H4 (cell line): ENCODE measurements at places on chromosomes 5 and 9.
A peak's percentile ranks its signal among the peaks of the same experiment; 100 is the strongest.

DNA sequence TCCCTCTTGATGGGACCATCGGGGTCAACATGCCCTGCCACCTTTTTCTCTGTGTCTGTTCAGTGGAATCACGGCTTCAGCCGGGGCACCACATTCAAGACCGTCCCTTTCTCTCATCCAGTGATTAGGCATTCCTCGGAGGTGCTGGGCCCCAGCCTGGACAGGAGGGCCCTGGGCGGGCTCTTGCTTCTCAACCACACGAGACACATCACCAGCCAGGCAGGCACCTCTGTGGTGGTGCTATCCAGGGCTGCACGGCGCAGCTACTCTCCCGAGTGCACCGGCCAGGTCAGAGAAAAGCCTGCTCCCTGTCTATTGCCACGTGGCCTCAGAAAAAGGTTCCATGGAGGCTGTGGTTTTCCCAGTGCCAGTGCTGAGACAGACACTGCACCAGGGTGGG is 255.2 kb upstream of the IRX1 start:
- DNase-seq, result no peak

DNA sequence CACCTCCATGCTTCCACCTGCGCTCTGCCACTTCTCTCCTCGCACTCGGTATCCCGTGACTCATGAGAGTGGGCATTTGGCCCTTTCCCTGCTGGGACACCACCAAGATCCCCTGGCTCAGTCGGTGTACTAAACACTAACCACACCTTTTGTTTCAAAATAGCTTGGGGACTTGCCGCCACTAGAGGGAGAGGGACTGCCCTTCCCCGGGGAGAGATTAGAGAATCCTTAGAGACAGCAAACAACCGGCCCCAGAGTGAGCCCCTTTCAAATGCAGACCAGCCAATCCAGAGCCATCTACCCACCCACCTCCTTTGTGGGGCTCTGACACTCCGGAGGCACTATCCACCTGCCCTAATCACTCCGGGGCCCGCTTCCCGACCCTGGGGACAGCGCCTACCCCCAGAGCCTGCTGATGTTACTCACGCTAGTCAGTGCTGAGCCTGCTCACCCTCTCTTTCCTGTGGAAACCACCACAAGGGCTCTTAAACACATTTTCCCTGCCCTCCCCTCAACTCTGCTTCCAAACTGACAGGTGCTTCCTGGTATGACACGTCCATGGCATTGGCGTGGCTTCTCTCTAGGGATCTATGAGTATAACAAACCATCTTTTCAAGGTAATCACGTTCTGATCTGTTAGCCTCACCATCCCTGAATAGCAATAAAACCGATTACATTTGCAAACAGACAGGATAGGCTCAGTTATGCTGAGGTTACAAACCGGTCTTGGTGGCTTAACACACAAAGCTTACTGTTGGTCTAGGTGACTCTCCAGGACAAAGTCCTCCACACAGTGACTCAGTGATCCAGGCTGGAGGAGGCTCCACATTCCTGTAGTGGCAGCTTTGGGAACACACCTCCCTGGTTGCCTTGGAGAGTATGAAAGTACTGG is 180.1 kb upstream of the MVB12B start:
- DNase-seq, result no peak

GRCh38 chr9:19404283-19405075 is 4.3 kb upstream of the ACER2 start:
- DNase-seq, result no peak

DNA sequence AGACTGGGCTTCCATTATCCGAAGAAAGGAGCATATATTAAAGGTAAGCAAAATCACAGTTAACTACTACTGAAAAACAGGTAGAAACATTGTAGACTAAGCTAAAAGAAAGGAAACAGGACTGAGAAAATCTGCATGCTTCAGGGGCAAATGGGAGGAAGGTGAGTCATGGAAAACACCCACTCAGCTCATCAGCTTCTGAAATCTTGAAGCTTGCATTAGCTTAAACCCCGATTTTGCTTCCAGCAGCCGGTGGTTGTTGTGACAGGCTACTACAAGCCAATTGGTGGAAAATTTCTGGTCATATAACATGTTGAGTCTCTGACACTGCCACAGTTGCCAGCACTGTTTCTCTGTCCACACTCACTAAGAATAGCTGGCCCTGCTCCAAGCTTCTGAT is 179.6 kb upstream of the PUM3 start:
- DNase-seq, result no peak

- no peak for DNase-seq
Observed at GRCh38 chr9:132384376-132384775, 22.3 kb downstream of the TTF1 start.

DNA sequence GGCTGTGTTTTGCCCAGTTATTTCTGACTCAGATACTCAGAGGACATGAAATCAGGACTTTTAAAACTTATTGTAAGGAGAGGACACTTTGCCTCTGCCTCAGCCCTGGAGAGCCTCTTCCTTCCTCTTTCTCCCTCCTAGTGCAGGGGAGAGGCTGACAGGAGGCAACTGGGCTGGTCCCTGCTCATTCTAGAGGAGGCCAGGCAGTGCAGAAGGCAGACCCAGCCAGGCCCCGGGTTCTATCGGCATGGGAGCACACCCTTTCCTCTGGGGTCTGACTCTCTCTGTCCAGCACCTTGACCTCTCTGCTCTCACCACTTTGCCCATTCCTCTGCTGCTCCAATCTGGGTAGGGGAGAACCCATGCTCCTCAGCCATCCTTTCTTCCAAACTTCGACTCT is 16.0 kb upstream of the SMIM32 start:
- no peak for DNase-seq

DNA sequence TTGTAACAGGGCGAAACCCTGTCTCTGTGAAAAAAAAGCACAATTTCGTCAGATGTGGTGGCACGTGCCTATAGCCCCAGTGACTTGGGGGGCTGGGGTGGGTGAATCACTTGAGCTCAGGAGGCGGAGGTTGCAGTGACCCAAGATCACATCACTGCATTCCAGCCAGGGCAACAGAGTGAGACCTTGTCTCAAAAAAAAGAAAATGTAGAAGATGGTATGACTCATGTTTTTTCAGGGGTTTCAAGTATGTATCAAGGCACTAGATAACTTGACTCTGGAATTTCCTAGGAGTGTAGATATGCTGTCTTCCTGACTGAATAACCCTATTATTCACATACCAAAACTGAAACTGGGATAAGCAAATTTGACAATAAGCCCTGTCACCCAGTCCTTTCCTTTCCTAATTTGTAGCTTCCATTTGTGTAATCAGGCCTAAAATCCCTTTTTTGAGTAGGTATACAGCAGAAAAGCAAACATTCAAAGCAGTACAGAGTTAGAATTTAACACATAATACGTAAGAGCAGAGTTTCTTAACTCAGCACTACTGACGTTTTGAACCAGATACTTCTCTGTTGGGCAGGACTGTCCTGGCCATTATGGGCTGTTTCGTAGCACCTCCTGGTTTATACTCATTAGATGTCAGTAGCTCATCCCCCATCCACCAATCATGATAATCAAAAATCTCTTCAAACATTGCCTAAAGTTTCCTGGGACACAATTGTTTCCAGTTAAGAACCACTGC is 17.3 kb upstream of the ANKRD18B start:
- DNase-seq, result peak; percentile 84

DNA sequence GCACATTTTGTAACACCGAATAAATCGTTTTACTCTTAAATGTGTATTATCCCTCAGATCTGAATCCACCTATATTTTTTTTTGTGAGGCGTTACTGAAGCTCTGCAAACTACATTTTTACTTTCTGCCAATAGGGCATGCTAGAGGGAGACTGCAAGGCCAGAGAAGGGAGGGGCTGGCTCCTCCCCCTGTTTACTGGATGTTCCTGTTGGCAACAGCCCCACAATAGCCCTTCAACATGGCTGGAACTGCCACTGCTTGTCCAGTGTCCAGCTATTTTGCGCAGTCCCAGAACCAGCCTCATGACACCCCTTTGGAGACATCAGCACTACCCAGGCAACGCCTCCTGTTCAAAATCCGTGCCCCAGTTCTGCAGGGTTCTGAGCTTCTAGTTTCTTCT is 85.4 kb upstream of the MIER3 start:
- DNase-seq, result peak; percentile 20

DNA sequence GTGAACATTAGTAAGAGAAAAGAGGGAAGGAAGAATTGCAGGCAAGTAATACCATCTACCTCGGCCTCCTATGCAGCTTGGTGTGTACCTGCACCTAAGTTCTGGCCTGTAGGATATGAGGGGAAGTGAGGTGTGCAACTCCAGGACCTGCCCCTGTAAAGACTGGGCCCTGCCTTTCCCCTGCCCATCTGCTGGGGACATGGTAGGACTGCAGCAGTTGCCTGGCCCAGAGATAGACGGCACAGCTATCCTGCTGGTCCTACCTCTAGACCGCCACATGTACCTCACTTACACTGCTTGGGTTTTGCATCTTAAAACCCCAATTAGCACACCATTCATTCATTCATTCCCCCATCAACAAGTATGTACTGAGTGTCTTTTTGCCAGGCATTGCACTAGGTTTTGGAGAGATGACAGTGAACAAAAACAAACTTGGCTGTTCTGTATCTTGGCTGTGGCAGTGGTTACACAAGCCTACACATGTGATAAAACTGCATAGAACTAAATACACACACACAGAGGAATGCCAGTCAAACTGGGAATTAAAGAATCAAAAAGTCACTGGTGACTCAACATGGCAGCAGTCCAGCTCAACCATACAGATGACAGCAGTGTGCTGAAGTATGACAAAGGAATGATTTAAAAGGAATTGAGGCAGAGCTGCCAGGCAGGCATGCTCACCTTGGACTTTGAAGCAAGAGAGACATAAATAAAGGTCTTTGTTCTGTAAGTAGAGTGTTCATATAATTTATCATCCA is 23.3 kb upstream of the MGAT1 start:
- DNase-seq, result peak; percentile 64

GRCh38 chr9:136625101-136626065 is 37.3 kb upstream of the EGFL7 start:
- no peak for DNase-seq

DNA sequence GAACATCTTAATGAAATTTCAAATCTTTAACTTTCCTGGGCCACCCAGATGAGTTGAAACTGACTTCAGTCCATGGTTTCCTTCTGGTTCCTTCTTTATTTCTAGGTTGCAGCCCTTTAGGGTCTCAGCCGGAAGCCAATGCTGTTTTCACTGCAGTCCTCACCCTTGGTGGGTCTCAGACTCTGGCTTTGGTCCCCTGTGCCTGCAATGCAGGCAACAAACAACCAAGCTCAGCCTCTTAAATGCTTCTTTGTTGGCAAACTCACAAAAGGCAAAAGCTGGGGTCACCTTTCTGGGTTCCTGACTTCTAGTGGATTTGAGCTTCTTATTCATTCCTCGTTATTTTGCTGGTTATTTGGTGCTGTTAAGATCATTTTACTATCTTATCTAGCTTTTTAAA is 19.3 kb upstream of the APC start:
- DNase-seq, result no peak

DNA sequence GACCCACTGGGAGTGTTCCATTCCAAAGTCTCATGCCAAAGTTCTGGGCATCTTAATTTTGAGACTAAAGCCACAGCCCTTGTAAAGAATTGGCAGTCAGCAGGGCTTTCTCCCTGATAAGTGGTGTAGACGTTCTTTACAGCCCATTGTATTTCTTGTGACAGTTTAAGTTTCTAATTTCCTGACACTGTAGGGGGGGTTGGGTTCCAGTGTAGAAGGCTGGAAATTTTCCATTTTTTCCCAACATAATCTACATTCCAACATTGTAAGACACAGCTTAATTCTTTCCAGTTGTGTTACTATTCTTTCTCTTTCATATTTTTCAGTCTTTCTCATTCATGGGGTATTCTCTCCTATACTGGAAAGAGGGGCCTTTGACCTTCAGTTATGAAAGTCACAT is 121.1 kb downstream of the FBXL7 start:
- no peak for DNase-seq

GRCh38 chr5:120479066-120479465 is 15.0 kb downstream of the PRR16 start:
- DNase-seq, result no peak

GRCh38 chr9:85615792-85616191 is 126.0 kb downstream of the AGTPBP1 start:
- DNase-seq, result no peak

- DNase-seq, result no peak
Observed at GRCh38 chr9:113653746-113654604, 190.4 kb downstream of the RGS3 start.

- no peak for DNase-seq
Observed at GRCh38 chr9:132769906-132770769, 99.9 kb downstream of the GTF3C4 start.

DNA sequence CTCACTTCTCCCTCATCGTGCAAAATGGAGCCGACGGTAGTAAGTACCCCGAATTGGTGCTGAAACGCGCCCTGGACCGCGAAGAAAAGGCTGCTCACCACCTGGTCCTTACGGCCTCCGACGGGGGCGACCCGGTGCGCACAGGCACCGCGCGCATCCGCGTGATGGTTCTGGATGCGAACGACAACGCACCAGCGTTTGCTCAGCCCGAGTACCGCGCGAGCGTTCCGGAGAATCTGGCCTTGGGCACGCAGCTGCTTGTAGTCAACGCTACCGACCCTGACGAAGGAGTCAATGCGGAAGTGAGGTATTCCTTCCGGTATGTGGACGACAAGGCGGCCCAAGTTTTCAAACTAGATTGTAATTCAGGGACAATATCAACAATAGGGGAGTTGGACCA is 979 bp downstream of the PCDHGA12 start:
- no peak for DNase-seq

GRCh38 chr5:31987985-31988710 is 186.0 kb downstream of the GOLPH3 start:
- DNase-seq, result peak; percentile 83

DNA sequence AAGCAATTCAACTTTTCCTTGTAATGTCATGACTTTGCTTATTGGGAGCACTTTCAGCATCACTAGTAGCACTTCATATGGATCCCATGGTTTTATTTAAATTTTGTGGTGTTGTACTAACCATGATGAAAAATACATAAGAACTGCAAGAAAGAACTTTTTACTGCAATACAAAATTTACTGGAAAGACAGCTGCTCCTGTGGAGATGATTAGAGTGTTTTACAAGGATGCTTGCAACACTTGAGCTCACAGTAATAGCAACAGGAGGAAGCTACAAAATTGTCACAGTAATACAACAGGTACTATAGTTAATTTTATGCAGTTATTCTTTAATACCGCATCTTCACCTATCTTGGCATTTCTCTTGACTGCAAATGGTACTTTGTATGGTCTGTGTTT is 158.3 kb upstream of the TSLP start:
- DNase-seq, result no peak

GRCh38 chr9:137756045-137756744 is 121.4 kb upstream of the CACNA1B start:
- DNase-seq, result no peak

DNA sequence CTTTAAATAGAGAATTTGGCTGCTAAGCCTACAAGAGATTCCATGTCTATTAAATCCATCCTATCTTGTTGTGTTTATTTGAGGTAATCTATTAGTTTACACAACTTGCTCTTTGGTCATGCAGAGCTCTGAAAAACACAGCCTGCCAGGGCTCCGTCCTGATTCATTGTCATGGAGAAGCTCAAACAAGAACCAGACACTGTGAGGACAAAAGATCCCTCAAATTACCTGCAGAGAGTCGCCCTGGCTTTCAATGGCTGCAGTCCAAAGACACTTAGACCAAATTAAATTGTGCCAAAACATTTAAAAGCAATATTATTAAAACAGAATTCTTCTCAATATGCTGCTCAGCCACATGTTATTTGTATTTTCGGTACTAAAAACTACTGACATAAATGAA is 60.1 kb downstream of the CDH18 start:
- DNase-seq, result peak; percentile 12
